ENCODE measurements at places on chromosomes 2 and 18.

DNA sequence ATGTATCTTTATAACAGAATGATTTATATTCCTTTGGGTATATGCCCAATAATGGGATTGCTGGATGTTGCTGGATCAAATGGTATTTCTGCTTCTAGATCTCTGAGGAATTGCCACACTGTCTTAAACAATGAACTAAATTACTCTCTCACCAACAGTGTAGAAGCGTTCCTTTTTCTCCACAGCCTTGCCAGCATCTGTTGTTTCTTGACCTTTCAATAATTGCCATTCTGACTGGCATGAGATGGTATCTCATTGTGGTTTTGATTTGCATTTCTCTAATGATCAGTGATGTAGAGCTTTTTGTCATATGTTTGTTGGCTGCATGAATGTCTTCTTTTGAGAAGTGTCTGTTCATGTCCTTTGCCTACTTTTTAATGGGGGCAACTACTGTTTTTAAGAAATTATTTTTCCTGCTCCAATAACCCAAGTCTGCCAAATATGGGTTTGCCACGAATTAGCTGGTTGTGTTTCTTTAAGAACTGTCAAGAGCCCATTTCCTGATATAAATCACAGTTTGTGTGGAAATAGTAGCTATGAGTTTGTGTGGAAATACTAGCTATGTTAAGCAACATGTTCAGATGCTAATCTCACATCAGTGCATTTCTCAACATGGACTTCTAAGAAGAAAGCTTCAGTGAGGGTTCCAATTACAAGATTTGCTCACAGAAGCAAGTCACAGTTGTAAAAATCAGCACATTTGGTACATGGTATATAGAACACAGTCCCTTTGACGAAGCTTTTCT, 259.4 kb downstream of the ANAPC1 start:
- no peak for DNase-seq

GRCh38 chr2:241948299-241948897, 78.9 kb downstream of the RTP5 start:
- DNase-seq, result no peak

DNA sequence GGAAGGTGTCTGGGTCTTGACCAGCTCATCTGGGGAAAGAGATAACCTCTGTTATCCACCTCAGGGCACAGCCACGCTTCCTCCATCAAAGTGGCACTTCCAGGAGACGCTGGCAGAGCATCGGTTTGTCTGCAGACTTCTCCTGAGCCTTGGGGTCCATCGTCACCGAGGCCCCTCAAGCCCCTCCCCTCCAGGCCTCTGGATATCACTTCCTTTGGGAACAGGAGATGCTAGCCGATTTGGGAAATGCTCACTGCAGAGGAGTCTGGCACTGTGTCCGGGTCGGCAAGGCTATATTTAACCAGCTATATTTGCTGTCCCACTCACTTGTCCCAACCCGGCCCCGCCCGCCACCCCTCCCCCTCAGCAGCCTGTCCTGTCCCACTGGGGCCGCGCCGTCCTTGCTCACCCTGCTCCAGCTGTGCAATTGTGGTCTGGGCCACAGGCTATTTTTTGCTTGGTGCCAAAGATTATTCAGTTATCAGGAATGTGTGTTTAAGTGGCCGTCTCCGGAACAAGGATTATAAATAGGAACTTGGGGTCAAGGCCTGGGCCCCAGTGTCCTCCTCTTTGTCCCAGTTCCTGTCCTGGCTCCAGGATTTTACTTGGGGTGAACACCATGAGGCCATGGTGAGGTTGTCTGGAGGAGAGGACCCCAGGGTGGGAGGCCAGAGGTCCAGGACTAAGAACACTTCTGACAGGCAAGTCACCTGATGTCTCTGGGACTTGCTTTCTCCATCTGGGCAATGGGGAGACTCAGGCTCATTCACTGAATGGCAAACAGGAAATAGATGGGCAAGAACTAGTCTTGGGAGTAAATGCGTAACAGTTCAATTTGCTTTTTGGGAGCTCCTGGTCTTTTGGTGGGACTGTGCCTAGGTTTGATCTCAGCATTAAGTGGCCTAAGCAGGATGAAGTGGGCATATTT, 263.6 kb downstream of the DYSF start:
- DNase-seq, result no peak

DNA sequence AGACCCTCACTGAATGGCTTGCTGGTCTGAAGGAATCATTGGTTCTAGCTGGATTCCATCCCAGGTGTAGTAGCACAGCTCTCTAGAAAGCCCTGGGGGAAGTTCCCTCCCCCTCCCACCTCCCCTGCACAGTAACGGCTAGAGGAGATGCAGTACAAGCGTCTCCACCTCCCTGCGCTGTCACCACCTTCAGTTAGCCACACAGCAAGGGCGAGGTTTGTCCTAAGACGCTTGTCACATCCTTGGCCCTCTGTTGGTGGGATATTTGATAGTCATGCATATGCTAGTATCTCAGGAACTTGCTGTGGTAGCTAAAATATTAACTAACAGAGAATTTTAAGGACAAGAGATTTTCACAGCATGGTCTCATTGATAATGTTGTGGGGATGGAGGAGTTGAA, 19.4 kb downstream of the TRAPPC12 start:
- DNase-seq, result no peak

DNA sequence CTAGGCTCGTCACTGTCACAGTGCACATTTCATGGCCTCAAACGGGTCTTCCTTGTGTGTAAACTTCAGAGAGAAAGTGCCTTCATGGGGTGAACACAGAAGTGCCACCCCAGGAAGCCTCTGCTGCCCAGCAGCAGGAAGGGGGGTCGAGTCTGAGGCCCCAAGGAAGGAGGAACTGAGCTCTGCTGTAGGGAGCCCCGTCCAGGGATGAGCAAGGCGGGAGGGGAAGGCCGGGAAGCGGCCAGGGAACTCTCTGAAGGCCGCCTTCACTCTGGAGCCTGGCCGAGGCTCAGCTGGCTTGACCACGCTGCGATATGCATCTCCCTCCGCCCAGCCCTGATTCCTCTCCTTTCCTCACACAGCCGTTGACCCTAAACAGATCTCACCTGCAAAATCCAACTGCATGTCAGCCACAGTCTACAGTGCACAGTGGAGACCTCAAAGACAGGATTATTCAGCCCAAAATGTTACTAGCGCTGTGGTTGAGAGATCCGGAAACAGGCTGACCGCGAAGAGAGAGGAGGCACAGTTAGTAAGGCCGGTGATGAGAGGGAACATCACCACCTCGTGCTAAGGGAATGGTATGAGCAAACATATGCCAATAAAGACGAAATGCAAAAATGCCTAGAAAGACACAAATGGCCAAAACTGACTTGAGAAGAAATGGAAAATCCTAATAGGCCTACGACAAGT, 34.2 kb upstream of the CTDP1 start:
- no peak for DNase-seq

- no peak for DNase-seq
Observed at GRCh38 chr2:218983263-218983933, 1.6 kb downstream of the FEV start.

GRCh38 chr2:161386228-161386824, 29.8 kb upstream of the TBR1 start:
- no peak for DNase-seq

DNA sequence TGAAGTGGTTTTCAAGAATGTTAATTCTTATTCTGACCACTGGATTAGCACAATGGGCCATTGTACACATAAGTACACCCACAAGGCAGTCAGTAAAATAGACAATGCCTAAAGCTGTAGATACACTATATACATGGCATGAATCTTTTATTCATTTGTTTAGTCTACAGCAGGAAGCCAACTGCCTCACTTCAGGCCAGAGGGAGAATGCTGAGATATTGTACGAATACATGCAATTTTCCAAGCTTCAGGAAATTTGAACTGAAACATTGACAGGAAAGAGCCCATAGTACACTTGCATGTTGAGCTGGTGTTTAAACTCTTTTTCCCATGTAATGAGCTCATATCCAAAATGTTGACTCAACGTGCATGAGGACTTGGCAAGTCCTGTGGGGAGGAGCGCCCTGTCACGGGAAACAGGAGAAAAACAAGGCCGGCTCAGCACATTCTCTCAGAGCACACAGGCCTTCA, 111.6 kb upstream of the CYP1B1 start:
- no peak for DNase-seq

GRCh38 chr18:23585897-23586248, 433 bp downstream of the NPC1 start:
- DNase-seq, result no peak

DNA sequence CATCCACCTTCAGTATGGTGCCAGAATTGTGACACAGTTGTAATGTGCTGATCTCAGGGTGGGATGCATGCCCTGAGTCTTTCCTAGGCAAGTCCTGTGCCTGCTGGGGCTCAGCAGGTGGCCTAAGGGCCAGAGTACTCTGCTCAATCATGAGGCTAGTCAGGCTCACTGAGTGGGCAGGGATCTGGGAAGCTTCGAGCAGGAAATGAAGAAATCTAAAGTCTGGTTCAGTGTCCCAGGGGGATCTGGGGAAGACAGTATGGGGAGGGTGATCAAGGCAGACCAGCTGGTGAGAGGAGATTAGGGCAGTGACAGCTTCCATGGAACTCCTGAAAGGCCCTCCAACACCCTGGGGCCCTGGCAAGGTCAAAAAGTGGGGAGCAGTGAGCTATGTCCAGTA, 8.9 kb upstream of the ANKRD29 start:
- DNase-seq, result no peak

- no peak for DNase-seq
Observed at GRCh38 chr2:221895366-221896121, 323.4 kb upstream of the EPHA4 start.

GRCh38 chr2:186027922-186028321, 289.3 kb downstream of the FSIP2 start:
- DNase-seq, result no peak

DNA sequence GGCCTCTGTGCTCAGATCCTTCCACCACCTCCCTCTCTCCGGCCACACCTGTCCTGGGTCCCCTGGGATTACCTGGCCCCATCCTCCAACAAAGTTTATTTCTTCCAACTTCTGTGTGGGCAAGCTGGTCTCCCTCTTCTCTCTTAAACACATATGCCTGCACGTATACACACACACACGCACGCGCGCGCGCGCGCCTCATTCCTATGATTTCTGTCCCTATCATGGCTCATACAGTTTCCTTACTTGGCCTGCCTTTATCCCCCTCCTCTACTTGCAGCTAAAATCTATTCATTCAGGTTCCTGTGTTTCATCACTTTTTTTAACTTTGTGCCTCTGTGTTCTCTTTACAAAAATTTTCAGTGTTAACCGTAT, 96.4 kb downstream of the LOXHD1 start:
- DNase-seq, result no peak

DNA sequence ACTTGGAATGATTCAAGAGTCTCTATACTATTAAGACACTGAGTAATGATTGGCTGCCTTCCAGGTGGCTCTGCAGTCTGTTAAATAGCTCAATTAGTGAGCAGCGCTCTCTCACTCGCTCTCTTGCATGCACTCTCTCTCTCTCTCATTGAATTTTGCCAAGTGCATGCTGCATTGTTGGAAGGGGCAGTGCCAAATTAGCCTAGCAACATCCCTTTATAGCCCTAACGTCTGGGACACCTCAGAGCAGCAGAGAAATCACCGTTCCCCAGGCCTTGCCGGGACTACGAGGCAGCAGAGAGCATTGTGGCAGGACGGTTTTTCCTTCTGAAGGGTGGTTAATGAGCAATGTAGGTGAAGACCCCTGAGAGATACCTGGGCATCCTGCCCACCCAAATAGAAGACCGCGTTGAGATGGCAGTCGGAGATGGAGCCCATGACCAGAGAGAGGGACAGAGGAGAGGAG, 447.6 kb upstream of the POU3F3 start:
- no peak for DNase-seq

GRCh38 chr2:223044092-223044836, 7.7 kb upstream of the KCNE4 start:
- DNase-seq, result no peak

DNA sequence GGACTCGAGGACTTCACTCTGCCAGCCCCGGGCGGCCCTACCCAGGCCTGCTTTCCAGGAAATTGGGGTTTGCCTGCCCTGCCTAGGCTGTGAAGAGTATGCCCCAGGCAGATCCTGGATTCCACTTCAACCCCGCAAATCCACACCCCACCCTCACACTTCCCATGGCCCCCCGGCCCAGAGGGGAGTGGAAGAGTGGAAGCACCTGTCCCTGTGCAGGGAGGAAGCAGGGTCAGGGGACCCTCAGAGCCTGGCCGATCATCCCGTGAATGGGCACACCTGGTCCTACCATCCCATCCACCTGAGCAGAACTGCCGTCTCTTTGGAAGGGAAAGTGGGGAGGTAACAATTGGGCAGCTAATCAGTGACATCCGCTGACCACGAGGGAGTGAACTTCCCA, 245.2 kb downstream of the EIPR1 start:
- no peak for DNase-seq
